ENCODE measurements at places on chromosomes 2 and 18.

DNA sequence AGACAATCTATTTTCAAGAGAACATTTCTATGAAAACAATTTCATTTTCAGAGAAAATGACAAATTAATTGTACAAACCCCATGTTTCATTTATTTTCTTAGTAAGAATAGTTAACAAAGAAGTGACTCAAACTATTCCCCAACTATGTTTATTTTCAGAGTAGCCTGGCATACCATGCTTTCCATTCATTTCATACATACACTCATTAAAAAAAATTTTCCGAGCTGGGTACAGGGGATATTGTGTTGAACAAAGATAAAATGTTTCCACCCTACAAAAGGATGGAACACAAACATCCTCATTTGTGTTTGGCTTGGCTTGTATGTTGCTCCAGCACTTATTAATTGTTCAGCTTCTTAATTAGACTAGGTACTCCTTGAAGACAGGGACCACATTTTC, 331.4 kb downstream of the EXOC6B start:
- DNase-seq: no peak

- DNase-seq: no peak
Measured at GRCh38 chr2:236853585-236854051, 232.1 kb upstream of the COPS8 start.

- no peak for DNase-seq
Measured at GRCh38 chr2:169095621-169096105, 26.3 kb downstream of the DHRS9 start.

- DNase-seq: no peak
Measured at GRCh38 chr18:76420898-76421684, 74.0 kb downstream of the ZNF516 start.

DNA sequence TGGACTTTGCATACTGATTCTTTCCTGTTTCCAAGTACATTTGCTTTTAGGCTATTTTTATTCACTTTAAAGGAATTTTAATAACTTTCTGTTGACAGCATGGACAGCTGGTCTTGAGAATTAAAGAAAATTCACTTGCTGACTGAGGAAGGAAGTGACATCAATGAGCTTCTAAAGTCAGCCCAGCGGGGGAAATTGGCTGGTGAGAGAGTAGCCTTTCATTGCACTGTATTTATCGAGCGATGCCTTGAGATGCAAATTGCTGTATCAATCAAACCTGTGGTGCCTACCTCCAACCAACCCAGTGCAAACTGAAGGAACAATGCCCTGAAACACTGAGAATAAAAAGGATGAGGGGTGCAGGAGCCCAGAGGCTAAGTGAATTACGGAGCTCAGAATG, 91.4 kb upstream of the AQP4 start:
- DNase-seq: no peak

DNA sequence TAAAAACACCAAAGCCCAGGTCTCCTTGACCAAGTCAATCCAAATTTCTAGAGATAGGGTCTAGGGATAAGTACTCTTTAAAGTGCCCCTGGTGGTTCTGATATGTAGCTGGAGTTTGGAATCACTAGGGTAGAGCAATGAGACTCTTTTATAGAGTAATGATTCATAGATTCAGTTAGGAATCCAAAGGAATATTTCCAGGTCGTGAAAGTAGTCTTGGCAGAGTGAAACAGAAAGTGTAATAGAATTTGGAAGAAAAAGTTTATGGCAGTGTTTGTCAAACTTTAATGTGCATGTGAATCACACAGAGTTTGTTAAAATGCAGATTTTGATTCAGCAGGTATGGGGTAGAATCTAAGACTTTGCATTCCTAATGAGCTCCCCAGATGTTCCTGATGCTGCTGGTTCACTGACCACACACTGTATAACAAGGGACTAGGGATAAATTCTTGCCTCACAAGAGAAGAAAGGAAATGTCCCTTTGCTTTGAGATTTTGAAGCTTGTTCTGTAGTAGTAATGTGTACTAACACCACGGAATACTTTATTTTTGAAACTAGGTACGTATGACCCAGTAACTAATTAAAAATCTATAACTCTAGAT, 1.8 kb downstream of the UPP2 start:
- no peak for DNase-seq

DNA sequence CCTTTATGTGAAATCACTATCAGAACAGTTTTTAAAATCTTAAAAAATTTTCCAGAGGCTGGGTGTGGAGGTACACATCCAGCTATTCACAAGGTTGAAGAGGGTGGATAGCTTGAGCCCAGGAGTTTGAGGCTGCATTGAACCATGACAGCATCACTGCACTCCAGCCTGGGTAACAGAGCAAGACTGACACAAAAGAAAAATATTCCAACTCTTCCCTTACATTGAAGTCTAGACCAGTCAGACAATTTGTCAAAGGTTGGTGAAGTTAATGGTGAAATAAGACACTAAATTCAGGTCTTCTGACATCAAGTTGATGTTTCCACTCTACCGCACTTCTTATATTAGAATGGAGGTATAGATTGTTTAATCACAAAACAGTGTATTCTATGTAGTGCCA, 52.8 kb downstream of the HYCC2 start:
- no peak for DNase-seq

DNA sequence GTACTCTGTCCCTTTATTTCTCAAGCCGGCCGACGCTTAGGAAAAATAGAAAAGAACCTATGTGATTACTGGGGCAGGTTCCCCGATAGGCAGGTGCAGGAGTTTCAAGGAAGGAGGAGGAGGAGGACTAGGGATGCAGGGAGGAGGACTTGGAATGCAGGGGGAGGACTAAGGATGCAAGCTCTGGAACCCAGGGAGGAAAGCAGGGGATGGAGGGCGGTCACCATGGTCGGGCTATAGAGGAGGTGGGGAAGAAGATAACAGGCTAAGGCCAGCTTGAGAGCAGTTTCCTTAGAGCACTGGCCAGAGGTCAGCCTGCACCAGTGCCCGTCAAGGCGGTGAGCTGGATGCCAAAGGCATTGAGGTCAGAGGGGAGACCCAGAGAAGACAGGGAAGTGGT, 18.7 kb upstream of the B3GNT7 start:
- no peak for DNase-seq

DNA sequence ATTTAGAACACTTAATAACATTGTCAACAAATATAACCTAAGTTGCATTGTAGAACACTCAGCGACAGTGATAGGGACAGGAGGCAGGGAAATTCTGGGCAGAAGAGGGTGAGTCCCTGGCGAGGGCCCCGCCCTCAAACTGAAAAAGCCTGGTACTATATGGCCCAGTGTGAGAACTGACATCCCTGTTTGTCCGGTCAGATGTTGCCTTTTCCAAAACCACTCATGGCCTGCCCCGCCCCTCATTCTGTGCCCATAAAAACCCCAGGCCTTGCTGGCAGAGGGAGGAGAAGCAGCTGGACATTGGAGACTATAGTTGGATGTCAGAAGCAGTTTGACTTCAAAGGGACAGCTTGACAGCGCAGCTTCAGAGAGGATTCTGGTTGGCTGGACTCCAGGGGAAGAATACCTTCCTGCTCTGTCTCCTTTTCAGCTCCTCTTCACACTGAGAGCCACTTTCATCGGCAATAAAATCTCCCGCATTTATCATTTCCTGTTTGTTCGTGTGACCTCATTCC, 47.0 kb downstream of the FAM117B start:
- DNase-seq: no peak

DNA sequence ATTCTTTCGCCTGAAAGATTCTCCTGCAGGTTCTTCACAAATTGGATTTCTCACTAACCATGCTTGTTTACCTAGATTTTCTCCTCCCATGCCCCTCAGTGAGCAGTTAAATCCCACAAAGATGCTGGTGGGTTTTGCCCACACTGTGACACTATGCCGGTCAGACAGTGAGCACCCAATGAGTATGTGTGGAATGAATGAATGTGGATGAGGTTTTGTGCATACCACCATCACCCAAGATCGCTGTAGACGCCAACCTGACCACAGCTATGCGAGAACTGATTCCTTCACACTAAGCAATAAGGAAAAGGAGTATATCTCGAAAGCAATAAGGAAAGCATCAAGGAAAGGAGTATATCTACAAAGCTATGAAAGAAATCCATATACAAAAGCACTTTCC, 116.7 kb downstream of the PID1 start:
- no peak for DNase-seq

GRCh38 chr2:89825034-89825433, 1133.6 kb downstream of the RPIA start:
- DNase-seq: no peak

DNA sequence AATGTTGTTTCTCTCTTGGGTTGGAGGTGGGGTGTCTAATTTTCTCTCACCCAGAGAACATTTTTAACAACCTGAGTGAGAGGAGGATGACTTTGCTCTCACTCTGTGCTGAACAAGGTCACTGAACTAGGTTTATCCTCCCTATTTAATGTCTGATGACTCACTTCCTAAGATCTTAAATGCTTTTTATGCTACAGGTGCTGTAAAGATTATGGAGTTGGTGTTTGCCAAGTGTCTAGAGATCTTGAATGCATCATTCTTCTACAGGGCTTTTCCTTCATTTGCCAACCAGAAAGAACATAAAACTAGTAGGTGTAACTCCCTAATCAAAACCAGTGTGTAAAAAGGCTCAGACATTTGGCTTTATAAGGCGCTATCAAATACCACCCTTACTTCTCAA, 350.5 kb upstream of the ETAA1 start:
- no peak for DNase-seq

DNA sequence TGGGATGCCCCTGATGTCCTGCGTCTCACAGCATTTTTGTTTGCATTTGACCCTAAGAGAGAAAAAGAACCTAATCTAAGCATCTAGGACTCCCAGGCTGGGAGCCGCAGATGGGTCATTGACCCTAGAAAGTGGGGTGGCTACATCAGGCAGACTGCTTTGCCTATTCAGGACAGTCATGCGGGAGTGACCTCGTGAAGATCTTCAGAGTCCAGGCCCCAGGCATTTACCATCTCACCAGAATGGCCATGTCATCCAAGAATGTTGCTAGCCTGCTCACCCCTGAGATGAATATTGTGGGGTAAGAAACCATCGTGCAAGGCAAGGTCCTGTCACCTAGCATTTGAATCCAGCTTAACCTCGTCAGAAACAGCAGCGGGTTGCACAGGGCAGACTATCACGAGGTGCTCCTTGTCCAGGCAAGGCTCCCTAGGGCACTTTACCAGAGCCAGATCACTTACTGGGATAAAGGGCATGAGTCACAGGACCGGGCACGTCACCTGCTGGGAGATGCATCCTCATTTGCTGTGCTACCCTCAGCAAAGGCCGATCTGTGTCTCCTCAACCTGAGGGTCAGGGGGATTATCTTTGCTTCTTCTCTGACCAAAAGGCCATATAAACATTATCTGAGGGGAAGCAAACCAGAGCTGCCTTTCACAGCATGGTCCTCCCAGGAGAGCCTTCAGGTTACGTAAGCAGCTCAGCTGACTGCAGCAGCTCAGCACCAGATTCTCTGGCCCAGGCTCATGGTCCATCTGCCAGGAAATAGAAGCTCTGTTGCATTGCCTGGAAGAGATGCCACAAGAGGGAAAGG, 162.3 kb downstream of the ACKR3 start:
- no peak for DNase-seq

DNA sequence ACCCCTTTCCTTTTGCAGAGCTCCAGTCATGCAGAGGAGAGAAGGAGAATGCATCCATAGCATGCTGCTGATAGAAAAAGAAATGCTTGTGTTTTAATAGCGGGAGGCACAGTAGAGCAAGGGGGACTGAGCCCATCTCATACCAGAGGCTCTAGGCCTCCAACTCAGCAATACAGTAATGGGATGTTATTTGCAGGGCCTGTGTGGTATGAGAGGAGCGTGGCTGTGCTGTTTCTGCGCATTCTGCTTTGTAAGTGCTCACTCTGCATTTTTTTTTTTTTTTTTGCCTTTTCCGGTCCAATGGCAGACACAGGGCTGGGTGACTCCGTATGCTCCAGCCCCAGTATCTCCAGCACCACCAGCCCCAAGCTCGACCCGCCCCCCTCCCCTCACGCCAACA, 200.0 kb downstream of the GBX2 start:
- DNase-seq: no peak

GRCh38 chr2:71556692-71557250, 103.4 kb downstream of the DYSF start:
- no peak for DNase-seq

GRCh38 chr2:27885234-27885633, 5.0 kb downstream of the RBKS start:
- DNase-seq: no peak

DNA sequence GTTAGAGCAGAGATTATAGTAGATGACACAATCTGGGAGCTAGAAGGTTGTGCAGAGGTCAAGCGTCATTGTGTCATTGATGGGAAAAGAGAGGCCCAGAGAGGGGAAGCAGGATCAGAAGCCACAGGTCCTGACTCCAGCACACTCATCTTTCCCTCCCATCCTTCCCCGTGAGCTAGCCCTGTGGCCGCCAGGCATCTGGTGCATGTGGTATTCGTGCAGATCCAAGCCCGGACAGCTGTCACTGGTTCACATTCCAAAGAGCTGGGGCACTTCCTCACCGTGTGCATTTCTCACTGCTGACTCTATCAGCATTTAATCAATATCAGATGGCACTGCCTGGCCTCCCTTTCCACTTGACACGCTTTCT, 94.1 kb upstream of the THOC1 start:
- no peak for DNase-seq

- DNase-seq: no peak
Measured at GRCh38 chr2:80300954-80301353, 3.6 kb downstream of the LRRTM1 start.

DNA sequence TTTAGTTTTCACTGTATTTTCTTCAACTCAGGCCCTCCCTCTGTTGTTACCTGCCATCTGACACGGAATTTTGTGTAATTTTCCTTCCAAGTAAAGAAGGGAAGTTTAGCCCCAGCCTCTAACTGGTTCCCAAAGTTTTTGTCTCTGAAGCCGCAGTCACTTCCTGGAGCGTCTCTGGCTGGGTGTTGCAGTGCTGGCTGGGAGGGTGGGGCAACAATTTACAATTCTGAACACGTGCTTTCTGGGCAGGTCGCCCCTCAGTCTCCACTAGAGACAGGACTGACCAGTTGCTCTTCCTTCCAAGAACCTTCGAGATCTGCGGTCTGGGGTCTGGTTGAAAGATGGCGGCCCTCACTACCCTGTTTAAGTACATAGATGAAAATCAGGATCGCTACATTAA, 3.5 kb downstream of the CNDP2 start:
- no peak for DNase-seq
